ENCODE measurements at places on chromosomes 5 and 9. TPM values are rescaled to one million over a fixed set of nuclear protein-coding genes. Genes with fewer than 3 reads are reported as not detected.

GRCh38 chr5:93421987-93422401 is 159.0 kb downstream of the NR2F1-AS1 start:
- peaks cover 68% of the 10 kb centered on the region for H3K4me1 ChIP-seq
- H3K36me3 ChIP-seq = no peaks in the 10 kb centered on the region
- no peaks in the 10 kb centered on the region for H3K27me3 ChIP-seq
- H3K4me3 ChIP-seq = peak overlapping the region; percentile 20

GRCh38 chr5:140443-140829 is 48.5 kb downstream of the PLEKHG4B start:
- H3K4me1 ChIP-seq = peaks cover 25% of the 10 kb centered on the region
- no peak overlapping the region for H3K4me3 ChIP-seq
- DNase-seq = no peak
- H3K36me3 ChIP-seq = peaks cover 44% of the 10 kb centered on the region

The RASEF gene
- total RNA-seq = 6.5 TPM

GRCh38 chr5:116982035-116982434 is 407.4 kb upstream of the SEMA6A start:
- no peaks in the 10 kb centered on the region for H3K27me3 ChIP-seq
- H3K36me3 ChIP-seq = peaks cover 6% of the 10 kb centered on the region
- H3K27ac ChIP-seq = no peak overlapping the region

The ZNF454 gene
- 4.3 TPM for total RNA-seq

DNA sequence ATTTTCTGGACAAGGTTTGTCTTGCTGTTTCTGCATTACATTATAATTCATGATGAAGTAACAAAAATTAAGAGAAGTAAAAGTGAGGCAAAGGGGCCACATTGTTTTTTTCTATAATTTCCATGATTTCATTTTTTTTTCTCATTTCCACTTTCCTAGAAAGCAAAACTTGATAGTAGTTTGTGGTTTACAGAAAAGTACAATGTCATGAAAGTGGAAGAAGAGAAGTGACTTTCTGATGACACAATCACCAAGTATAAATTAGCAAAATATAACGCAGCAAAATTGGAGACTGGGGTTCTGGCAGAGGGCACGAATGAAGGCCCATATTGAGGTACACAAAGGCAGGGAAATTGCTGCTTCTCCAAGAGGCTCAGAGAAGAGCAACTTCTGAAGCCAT is 5.0 kb upstream of the IFNA14 start:
- no peak overlapping the region for H3K4me3 ChIP-seq
- peaks cover 5% of the 10 kb centered on the region for H3K27me3 ChIP-seq
- H3K4me1 ChIP-seq = no peaks in the 10 kb centered on the region
- no peak for DNase-seq
- no peaks in the 10 kb centered on the region for H3K36me3 ChIP-seq
- no peak overlapping the region for H3K27ac ChIP-seq

The TEK gene
- total RNA-seq = 2.5 TPM

DNA sequence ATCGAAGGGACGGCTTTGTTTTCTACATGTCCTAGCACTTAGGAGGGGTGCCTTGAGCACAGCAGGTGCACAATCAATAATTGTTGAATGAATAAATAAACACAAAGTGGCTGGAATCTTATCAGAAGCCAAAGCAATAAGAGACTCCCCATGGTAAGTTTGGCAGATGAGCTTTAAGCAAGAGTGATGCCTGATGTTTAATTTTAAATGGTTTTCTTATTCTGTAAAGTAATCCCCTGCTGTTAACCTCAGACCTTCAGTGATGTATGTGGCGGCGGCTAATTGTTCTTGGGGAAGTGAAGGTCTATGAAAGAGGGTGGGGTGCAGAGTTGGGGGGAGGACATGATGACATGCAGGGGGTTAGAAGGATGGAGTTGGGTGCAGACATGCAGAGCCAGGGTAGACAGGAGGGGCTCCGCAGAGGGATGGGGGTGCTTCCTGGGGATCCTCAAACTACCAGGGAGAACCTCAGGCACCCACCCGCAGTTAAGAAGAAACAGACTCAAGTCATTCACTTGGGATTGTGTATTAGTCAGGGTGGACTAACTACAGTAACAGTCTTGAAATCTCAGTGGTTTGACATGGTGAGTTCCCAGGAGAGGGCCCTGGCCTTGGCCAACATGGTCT is 65.7 kb upstream of the SHB start:
- H3K27ac ChIP-seq = no peak overlapping the region
- H3K4me1 ChIP-seq = peaks cover 11% of the 10 kb centered on the region
- no peak for DNase-seq
- peaks cover 14% of the 10 kb centered on the region for H3K27me3 ChIP-seq
- no peaks in the 10 kb centered on the region for H3K36me3 ChIP-seq

The FBP1 gene
- total RNA-seq = 5.7 TPM

GRCh38 chr5:33184367-33184766 is 256.4 kb upstream of the TARS1 start:
- H3K36me3 ChIP-seq = peaks cover 4% of the 10 kb centered on the region
- no peak for DNase-seq
- H3K27me3 ChIP-seq = peaks cover 51% of the 10 kb centered on the region
- H3K27ac ChIP-seq = no peak overlapping the region

GRCh38 chr9:1083325-1083913 is 33.3 kb downstream of the DMRT2 start:
- H3K27ac ChIP-seq = no peak overlapping the region
- H3K4me1 ChIP-seq = peaks cover 17% of the 10 kb centered on the region
- no peaks in the 10 kb centered on the region for H3K36me3 ChIP-seq
- peaks cover 18% of the 10 kb centered on the region for H3K27me3 ChIP-seq

DNA sequence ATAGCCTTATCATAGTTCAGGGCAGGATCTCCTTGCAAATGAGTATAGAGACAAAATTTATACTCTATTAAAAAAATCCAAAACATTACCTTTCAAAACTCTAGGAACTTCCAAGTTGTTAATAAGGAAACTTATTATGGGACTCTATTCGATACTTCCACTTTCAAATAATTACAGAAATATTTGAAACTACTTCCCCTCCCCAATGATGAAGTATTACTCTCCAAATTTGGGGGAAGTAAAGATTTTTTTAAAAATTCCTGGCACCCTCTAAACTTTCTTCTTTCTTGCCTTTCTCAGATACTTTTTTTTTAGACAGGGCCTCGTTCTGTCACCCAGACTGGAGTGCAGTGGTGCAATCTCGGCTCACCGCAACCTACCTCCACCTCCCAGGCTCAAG is 35.1 kb downstream of the ANXA2R start:
- DNase-seq = no peak
- H3K4me3 ChIP-seq = no peak overlapping the region
- H3K4me1 ChIP-seq = peaks cover 36% of the 10 kb centered on the region

GRCh38 chr9:28868228-28868990 is 1295.1 kb upstream of the C9orf72 start:
- no peak for DNase-seq
- no peaks in the 10 kb centered on the region for H3K27me3 ChIP-seq
- no peak overlapping the region for H3K4me3 ChIP-seq
- peak overlapping the region; percentile 24 for H3K27ac ChIP-seq

DNA sequence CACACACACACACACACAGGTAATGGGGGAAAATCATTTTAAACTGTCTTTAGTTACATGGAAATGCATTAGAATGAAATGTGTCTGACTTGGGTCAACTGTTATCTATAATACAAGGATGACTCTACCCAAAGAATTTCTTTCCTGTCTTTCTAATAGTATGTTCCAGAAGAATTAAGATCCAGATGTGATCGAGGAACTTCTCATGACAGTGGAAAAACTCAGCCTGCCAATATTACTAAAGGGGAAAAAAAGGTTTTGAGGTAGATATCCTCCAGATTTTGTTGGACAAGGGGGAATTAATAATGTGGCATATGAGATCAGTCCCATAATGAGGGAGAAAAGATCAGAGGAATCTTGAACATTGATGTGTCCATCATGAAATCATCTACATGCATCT is 190.6 kb upstream of the MAP3K1 start:
- no peaks in the 10 kb centered on the region for H3K27me3 ChIP-seq
- peaks cover 35% of the 10 kb centered on the region for H3K36me3 ChIP-seq
- H3K4me3 ChIP-seq = no peak overlapping the region
- H3K4me1 ChIP-seq = peaks cover 6% of the 10 kb centered on the region

The GABRA1 gene
- total RNA-seq = 0.48 TPM

GRCh38 chr9:78003730-78004129 is 27.9 kb downstream of the GNAQ start:
- peaks cover 20% of the 10 kb centered on the region for H3K4me1 ChIP-seq
- no peak overlapping the region for H3K4me3 ChIP-seq
- H3K27ac ChIP-seq = no peak overlapping the region
- DNase-seq = no peak
- no peaks in the 10 kb centered on the region for H3K36me3 ChIP-seq
- no peaks in the 10 kb centered on the region for H3K27me3 ChIP-seq

- DNase-seq = no peak
- no peak overlapping the region for H3K4me3 ChIP-seq
- H3K36me3 ChIP-seq = no peaks in the 10 kb centered on the region
- H3K4me1 ChIP-seq = peaks cover 10% of the 10 kb centered on the region
- H3K27me3 ChIP-seq = no peaks in the 10 kb centered on the region
- peak overlapping the region; percentile 64 for H3K27ac ChIP-seq
These were observed 148.5 kb downstream of the SGCD start for GRCh38 chr5:156475182-156476157.

DNA sequence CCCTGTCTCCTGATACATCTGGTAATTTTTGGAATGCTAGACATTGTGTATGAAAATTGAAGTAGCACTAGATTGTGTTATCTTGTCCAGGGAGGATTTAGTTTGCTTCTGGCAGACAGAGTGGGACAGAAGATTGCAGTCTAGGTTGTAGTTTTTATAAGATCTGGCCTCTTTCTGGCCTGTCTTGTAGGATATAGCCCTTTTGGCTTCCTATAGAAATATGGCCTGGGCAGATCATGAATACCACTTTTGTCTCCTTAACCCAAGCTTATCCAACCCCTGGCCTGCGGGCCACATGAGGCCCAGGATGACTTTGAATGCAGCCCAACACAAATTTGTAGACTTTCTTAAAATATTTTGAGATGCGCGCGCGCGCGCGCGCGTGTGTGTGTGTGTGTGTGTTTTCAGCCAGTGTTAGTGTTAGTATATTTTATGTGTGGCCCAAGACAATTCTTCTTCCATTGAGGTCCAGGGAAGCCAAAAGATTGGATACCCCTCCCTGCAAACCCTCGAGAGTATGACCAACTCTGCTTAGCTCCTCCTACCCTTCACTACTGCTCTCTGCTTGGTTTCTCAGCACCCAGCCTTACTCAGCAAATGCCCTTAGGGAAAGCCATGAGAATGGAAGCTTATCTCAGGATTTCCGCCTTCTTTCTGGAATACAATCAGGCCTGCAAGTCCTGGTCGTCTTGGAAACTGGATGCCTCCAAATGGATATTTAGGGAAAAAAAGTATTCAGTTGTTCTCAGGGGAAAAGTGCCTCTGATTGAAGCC is 26.5 kb downstream of the ANKRD33B start:
- H3K4me1 ChIP-seq = peaks cover 50% of the 10 kb centered on the region
- H3K4me3 ChIP-seq = no peak overlapping the region
- no peak for DNase-seq
- no peaks in the 10 kb centered on the region for H3K27me3 ChIP-seq

The OR1N2 gene
- not detected for total RNA-seq

DNA sequence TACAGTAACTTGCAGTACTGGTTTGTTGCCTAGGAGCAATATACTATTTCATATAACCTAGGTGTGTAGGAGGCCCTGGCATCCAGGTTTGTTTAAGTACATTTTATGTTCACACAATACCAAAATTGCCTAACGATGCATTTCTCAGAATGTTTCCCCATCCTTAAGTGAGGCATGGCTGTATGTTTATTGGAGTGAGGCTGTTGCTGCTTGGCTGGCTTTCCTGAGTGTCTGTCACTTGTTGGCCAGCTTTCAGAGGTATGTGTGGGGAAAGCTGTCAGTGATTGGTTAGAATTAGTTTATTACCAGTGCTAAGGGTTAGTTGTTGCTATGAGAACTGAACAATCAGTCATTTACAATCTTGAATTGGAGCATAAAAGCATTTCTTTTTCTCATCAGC is 154.1 kb upstream of the CDH12 start:
- no peak for DNase-seq
- H3K4me1 ChIP-seq = no peaks in the 10 kb centered on the region
- H3K27ac ChIP-seq = no peak overlapping the region
- H3K27me3 ChIP-seq = no peaks in the 10 kb centered on the region
- no peak overlapping the region for H3K4me3 ChIP-seq

DNA sequence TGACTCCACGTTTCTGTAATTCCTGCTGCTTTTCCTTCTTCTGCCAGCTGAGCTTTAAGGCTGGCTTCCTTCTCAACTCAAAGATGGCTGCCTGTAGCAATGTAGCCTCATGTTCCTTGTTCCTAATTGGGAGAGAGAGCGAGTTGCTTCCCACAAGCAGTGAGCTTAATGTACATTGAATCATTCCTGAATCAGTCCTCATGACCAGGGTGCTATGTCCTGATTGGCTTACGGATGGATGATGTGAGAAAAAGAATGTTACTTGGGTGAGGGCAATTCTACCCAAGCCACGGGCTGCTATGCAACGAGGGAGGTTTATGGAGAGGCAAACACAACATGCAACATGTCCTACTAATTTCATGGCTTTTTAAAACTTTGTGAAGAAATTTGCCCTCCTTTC is 356.2 kb downstream of the RASEF start:
- peaks cover 20% of the 10 kb centered on the region for H3K4me1 ChIP-seq
- no peak overlapping the region for H3K4me3 ChIP-seq

DNA sequence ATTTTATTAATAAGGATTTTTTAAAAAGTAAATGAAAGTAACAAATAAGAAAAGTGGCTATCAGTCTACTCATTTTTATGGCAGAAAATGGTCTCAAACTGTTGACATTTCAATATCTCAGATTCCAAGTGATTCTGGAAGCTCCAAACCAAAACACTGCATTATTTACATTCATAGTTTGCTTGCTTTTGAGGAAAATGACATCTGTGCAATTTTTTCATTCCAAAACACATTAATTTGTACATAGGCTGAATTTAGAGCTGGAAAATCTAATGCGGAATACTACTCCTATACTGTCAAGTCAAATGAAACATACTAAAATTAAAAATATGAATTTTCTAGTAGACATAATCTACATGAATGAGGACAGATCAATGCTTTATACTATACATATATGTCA is 1047.6 kb downstream of the CDH9 start:
- no peak for DNase-seq
- no peaks in the 10 kb centered on the region for H3K36me3 ChIP-seq
- H3K27ac ChIP-seq = no peak overlapping the region
- H3K4me1 ChIP-seq = no peaks in the 10 kb centered on the region

The RANBP3L gene
- total RNA-seq = not detected

The TEX48 gene
- total RNA-seq = not detected

- no peak overlapping the region for H3K4me3 ChIP-seq
- no peak overlapping the region for H3K27ac ChIP-seq
- DNase-seq = no peak
- no peaks in the 10 kb centered on the region for H3K4me1 ChIP-seq
- no peaks in the 10 kb centered on the region for H3K36me3 ChIP-seq
These were observed 72.4 kb upstream of the MPDZ start for GRCh38 chr9:13351778-13352386.

- H3K27me3 ChIP-seq = peaks cover 16% of the 10 kb centered on the region
- H3K4me1 ChIP-seq = peaks cover 7% of the 10 kb centered on the region
- peak overlapping the region; percentile 54 for H3K27ac ChIP-seq
- no peak for DNase-seq
- peak overlapping the region; percentile 74 for H3K4me3 ChIP-seq
- H3K36me3 ChIP-seq = peaks cover 9% of the 10 kb centered on the region
These were observed 587.9 kb downstream of the MTRR start for GRCh38 chr5:8456846-8457186.

The GFI1B gene
- total RNA-seq = 0.41 TPM
